ENCODE measurements at places on chromosomes 2 and 18.

- peak; percentile 57 for DNase-seq
Observed at GRCh38 chr2:230160112-230160660, 59.6 kb downstream of the SP110 start.

GRCh38 chr18:63579616-63580015 is 7.5 kb upstream of the SERPINB13 start:
- no peak for DNase-seq

DNA sequence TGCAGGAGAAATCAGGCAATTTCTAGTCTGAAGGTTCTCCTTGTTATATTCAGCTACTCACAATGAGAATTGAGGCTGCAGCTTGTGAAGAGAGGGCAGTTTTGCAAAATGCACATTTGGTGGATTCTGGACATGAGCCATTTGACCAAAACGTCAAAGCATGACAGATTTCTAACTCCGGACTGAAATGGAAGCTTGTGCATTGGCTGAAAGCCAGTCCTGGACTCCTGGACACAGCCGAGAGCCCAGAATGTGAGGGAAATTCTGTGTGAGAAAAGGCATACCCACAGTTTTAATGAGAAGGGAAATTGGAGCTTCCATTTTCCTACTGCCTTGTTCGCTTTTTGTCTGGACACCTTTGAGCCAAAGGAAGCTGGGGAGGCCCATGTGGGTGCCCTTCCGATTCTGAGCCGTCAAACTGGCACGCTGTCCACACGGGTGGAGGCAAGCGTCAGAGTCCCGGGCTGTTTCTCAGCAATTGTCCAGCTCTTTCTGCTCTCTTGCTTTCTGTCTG is 23.7 kb upstream of the ROCK2 start:
- no peak for DNase-seq

- no peak for DNase-seq
Observed at GRCh38 chr2:233689501-233689900, 3.2 kb upstream of the UGT1A6 start.

DNA sequence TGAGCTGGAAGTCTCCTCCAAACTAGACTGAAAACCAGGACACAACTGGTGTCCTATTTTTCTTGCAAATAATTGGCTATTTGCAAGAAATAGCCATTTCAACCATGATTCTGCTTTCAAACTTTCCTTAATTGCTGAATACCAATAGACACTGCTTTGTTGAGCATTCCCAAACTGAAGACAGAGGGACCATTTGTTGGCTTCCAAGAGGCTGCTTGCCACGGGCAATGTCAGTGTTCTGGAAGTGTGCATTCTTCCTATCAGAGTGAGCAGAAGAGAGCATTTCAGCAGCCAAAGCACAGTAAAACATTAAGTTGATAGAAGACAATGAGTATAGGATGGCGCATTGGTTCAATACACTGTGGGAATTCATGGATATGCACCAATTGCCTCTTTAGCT is 360.5 kb upstream of the RGPD4 start:
- DNase-seq = no peak

GRCh38 chr2:235493775-235494715 is at the start of gene AGAP1:
TSS of gene AGAP1 (plus strand) at chr2:235494043.
- DNase-seq = no peak

- no peak for DNase-seq
Observed at GRCh38 chr2:147530033-147530432, 314.8 kb upstream of the ACVR2A start.

DNA sequence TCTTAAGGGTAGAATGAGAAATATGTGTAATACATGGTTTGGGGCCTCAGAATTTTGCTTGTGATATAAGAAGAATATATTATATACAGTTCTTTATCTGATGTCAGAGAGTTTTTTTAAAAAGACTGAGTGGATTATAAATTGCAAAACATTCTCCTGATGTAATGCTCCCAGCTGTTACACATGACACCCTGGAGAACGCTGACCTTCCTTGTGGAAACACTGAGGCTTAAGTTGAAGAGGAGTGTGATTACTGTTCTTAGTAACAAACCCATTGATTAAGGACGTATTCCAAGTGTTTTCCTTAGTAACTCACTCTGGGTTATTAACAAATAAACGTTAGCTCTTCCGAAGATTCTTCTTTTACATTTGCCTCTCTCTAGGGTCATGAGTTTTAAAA is 1069.3 kb upstream of the CNTNAP5 start:
- no peak for DNase-seq

DNA sequence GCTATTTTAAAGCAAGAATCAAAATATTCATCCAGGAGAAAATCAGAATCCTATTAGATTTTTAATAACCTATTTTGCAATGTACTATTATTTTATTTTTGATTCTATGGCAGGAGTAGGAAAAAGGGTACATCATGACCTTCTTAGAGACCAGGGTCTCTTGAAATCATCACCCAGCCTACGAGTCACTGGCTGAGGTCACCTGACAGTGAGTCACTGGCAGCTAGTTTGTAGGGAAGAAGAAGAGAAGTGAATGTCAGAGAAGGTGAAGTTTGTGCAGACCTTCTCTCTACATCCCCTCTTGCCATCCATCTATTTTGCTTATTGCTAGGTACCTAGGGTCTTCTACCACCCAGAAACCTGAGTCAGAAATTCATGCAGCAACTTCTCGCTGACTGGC is 144.2 kb downstream of the ALK start:
- no peak for DNase-seq

DNA sequence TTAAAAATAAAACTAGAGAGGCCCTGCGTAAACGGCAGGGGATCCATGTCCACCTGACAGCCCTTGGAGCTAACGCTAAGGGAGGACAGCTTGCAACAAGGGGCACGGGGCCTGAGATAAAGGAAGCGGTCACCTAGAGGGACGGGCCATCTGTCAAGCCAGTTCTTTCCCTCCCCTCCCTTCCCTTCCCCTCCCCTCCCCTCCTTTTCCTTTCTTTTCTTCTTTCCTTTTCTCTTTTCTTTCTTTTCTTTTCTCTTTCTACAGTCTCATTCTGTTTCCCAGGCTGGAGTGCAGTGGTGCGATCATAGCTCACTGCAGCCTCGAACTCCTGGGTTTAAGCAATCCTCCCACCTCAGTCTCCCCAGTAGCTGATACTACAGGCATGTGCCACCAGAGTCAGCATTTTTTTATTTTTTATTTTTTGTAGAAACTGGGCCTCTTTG is 34.5 kb upstream of the CTAGE1 start:
- no peak for DNase-seq

- no peak for DNase-seq
Observed at GRCh38 chr2:36403675-36404230, 48.2 kb downstream of the CRIM1 start.

DNA sequence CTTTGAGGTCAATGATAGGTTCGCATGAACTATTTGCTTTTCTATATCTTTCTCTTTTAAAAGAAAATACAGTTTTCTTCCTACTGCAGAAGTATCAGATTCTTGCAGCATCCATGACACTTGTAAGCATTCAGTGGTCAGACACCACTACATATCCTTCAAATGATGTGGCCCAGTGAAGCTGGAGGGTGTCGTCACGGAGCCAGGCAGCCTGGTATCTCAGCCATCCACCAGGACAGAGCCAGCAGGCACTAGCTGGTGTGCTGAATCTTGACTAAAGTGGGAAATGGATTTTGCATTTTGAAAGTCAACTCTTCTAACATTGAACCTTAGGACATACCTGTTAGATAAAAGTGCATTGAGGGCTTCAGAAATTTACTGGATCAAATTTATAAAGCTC is 5.4 kb downstream of the KLHL14 start:
- no peak for DNase-seq

GRCh38 chr2:10331027-10331701 is 28.5 kb downstream of the HPCAL1 start:
- DNase-seq = peak; percentile 71

GRCh38 chr2:145323512-145323911 is 803.6 kb upstream of the ZEB2 start:
- no peak for DNase-seq

DNA sequence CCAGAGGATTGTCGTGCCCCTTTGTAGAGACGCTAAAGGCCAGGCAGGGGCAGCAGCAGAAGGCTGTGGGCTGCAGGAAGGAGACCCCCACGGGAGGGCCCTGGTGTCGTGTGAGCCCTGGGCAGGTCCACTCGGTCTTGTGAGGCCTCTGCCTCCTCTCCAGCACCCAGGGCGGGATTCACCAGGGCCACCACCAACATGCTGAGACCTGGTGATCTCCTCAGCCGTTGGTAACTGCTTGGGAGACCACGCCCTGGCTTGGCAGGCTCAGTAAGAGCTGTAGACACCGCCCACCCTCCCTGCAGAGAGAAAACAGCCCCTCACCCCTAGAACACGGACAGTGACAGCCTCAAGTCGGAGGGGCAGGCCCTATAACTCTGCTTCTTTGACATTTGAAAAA is 21.1 kb downstream of the MBP start:
- DNase-seq = no peak

- no peak for DNase-seq
Observed at GRCh38 chr2:146366276-146366675, 1478.6 kb upstream of the ACVR2A start.

GRCh38 chr18:22296304-22296703 is 121.4 kb downstream of the CTAGE1 start:
- DNase-seq = no peak

GRCh38 chr2:45300026-45300750 is 290.9 kb upstream of the SIX2 start:
- DNase-seq = no peak

DNA sequence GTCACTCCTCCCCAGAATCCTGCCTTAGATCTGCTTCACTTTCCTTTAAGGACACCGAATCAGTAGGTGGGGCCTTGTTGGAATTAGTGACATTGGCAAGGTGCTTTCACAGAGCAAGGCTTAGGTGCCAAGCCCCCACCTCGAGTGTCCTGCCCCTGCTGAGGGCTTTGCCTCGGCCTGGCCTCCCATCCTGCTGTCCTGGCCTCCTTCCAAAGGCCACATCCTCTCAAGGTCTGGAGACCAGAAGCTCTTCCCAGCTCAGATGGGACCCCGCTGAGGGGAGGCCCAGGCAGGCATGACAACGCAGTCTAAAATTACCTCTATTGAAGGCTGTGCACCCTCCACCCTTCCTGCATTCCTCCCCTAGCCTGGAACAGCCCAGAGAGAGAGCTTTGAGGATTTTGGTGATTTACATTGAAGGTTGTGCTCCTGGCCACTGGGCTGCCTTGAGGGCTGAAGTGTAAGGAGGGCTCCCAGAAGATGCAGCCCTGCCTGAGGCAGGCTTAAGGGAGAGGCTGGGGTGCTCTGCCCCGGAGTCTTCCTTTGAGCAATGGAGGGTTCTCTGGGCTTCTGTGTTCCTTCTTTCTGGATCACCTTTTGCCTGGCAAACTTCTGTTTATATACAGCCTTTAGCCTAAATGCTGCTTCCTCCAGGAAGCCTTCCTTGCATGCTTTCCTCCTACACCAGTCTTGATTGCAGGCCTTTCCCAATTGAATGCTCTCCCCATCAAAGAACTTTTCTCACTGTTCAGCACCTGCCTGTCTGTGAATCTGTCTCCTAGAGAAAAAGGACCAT is 154.4 kb downstream of the DDX1 start:
- DNase-seq = no peak

GRCh38 chr2:64963719-64964118 is 25.5 kb upstream of the SLC1A4 start:
- no peak for DNase-seq

DNA sequence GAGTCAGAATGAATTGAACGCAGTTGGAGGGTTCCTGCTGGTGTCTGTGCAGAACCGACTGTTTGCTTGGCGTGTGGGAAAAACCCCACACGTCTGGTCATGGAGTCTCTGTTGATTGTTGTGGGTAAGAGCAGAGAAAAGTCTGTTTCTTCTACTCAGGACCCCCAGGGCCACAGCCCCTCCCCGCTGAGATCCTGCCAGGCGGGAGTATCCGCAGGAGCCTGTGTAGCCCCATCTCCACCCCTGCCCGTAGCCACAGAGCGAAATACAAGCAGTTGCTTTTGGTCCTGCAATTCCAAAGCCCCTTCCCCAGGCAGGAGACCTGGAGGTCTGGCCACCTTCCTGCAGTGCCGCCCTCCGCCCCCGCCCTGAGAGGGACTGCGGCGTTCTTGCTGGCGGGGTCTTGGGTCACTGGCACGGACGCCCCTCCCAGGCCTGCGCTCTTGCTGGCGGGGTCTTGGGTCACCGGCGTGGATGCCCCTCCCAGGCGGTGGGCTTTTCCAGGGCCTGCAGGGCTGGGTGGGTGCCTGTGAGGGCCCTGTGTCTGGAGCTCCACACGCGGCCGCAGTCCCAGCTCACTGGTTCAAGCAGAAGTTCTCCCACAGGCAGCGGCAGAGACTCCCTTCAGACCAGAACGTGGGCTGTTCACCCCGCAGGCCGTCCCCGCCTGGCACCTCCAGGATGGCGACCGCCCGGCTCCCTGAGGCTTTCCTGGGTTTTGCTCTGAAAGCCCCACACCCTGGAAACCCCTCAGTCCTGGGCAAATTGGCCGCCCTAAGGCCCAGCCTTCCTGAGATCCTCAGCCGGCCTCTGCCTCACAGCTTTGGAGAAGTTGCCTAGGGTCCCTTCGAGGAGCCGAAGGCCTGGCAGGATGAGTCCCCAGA is 76.0 kb upstream of the CTDP1 start:
- DNase-seq = no peak

- no peak for DNase-seq
Observed at GRCh38 chr2:128610496-128610895, 291.8 kb upstream of the HS6ST1 start.

DNA sequence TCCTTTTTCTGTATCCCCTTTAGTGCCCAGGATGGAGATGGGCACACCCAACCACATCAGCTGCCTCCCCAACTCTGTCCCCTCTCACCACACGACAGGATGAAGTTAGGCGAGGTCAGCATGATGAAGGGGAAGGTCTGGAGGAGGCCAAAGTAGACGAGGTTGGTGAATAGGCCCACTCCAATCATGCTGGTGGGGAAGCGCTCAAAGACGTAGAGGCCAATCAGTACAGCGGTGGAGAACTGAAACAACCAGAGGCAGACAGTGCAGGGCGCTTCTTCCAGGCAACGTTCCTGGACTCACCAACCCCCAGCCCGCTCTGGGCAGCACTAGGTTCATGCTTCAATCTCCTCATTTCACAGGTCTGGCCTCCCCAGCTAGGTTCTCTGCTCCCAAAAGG is 2.9 kb downstream of the TEX261 start:
- DNase-seq = no peak

DNA sequence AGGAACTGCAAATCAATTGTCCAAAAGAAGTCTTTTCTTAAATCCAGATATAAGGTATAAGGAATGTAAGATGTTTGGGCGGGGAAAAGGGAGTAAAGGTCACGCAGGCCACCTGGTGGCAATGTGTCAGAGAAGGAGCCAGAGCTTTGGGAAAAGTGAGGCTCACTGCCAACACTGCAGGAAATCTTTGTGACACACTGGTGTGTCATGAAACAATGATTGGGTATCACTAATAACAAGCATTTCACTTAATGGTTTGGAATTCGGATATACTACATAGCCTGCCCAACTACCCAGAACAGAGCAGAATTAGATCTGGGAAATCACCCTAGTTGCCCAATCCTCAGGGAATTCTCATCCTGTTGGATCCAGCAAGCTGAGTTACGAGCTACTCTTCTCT is 61.0 kb downstream of the RBMS1 start:
- no peak for DNase-seq

DNA sequence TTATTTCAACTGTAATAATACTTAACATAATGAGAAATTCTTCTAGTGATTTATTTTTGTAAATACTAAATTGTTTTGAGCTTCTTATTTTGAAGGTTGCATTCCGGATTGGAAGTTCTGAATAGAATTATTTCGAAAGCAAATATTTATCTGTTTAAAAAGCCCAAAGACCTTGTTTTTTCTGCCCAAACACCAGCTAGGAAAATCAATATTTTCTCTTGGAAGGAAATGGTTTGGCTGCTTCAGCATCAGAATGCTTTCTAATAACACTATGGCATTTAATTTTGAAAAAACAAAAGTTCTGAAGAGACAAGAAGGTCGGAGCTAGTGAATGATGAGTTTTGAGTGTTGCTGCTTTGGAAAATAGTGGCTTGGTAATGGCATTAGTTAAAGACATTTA is 303.9 kb upstream of the KCNJ3 start:
- no peak for DNase-seq

GRCh38 chr2:234341306-234341985 is 155.4 kb downstream of the ARL4C start:
- DNase-seq = no peak

All from stimulated activated CD4-positive, alpha-beta T cell treated with anti-CD3 and anti-CD28 coated beads, Interleukin-4, amount 100 ng/mL, for 24 hours (primary cell).